Activated T-cell treated with anti-CD3 and anti-CD28 coated beads for 48 hours (primary cell): ENCODE measurements at places on chromosomes 16 and 17.

DNA sequence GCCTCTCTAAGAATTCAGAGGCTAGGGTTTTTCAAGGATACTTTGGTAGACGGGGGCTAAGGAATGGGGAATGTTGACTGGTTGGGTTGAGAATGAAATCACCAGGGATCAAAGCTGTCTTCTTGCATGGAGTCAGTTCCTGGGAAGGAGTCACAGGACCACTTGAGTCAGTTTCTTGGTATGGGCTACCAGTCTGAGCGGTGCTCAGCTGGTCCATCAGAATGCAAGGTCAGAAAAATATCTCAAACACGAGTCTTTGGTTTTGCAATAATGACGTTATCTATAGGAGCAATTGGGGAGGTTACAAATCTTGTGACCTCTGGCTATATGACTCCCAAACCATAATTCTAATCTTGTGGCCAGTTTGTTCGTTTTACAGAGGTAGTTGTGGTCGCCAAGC lies 18.4 kb downstream of the CHD9NB start:
- DNase-seq, result no peak

- no peak for DNase-seq
Measured at GRCh38 chr16:81625544-81626153, 153.4 kb upstream of the PLCG2 start.

GRCh38 chr17:74097450-74098135 lies 105.9 kb upstream of the RPL38 start:
- DNase-seq, result no peak

- no peak for DNase-seq
Measured at GRCh38 chr16:27408602-27409031, 6.6 kb downstream of the IL21R start.

DNA sequence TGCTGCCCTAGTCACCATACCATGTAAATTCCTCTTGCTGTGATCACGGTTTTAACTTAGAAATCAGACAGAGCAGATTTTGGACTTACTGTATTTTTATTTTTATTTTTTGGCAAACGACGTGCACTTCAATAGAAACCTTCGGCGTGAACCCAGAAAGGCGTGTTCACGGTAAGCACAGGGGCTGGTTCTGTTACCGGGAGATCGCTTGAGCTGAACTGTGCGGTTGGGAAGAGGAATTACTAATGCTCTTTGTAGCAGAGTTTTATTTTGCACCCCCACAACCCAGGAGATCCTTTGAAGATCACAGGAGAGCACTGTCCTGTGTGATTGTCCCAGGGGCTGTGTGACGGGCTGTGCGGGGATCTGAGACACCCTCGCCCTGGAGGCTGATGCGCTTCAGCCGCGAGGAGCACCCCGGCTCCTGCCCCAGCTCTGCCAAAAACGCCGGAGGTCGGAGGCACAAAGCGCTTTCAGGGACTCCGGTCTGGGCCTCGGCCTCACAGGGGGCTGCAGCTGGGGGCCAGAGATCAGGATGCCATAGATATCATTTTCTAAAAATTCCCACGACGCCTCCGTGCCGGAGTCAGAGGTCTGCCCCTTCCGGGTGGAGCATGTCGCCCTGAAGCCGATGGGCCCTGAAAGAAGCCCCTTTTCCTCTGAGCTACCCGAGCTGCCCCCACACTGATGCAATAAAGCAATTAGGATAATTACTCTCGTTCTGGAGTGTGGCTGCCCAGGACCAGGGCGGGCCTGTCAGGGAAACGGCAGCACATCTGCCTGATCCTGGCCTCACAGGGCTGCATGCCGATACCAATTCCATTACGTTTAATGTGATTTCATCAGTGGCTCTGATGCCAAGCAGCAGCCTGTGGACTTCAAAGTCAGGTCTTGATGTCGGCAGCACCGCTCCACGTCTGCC lies 71.8 kb downstream of the LMF1 start:
- no peak for DNase-seq

- DNase-seq, result peak; percentile 75
Measured at GRCh38 chr17:82863941-82864712, 24.3 kb upstream of the ZNF750 start.

DNA sequence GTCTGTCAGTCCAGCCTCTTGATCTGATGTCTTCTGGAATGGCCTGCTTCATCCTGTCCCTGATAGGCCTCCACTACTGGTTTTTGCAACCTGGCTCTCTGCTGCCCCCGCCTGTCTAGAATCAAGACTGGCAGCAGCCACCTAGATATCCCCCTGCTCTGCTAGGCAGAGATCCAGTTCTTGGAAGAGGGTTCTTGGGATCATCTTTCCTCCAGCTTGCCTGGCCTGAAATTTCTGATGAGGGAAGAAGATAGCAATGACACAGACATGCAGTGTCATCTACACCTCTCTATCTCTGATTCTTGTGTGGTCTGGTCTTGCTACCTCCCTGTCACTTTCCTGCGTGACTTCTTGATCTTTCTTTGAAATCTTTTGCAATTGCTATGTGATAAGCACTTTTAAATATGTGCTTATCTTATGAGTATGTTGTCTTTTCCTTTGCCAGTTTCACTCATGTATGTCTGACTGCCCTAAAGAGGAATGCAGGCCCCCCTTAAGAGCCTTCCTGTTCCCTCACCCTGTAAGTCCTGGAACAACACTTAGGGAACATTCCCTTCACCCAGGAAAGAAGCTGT lies 20.3 kb upstream of the NFATC3 start:
- DNase-seq, result peak; percentile 55

DNA sequence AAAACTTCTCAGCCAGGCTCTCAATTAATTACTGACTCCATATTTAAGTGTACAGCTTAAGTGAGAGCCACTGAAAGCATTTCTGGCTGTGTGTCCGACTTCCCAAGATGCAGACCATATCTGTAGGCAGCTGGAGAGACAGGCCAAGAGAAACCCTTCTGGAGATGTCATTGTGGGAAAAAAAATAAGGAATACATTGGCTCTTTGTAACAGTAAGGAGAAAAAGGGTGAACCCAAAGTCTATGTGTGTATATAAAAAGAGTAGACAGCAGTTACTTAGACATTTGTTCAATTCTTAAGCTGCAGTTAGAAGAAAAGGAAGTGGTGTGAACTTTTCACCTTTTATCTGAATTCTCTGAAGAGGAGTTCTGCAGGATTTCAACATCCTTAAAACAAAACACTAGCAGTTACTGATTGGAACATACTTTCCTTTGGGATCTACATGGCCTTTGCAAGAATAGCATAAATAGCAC lies 21.7 kb downstream of the FAM117A start:
- no peak for DNase-seq
